ENCODE measurements at places on chromosomes 5 and 9.

DNA sequence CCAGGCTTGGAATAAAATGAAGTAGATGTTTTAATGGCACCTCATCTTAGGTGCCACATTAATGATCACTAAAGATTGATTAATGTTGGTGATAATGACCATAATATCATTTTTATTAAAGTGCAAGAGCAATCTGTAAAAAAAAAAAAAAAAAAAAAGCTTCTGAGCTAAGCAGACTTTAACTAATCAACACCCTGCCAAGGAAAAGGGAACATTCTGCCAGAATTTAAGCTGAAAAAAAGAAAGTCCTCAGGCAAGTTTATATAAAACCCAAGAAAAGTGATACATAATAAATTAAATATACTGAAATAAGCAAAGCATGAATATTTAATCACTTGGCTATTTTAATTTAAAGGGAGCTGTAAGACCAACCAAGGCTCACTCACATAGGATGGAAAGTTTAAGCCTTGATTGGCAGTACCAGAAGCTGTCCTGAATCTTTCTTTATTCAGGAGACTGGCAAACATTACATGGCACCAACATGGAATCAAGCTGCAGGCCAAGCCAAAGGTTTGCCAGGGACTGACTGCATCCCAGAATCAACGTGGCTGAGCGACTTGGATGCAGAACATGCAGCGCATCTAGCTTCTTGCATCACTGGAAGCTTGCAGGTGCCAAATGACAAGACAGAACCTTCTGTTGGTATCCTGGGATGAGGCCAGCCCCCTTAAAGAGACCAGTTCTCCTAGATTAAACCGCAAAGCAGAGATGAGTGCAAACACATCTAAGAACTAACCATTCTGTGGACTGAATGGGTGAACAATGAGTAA is 413.6 kb downstream of the ENC1 start:
- no peak for DNase-seq

- no peak for DNase-seq
Measured at GRCh38 chr5:179793468-179794139, at the start of gene LTC4S. Gene LTC4S, plus strand, starts transcription at chr5:179793986. Its CDS starts 95 bp downstream, at chr5:179794081.

DNA sequence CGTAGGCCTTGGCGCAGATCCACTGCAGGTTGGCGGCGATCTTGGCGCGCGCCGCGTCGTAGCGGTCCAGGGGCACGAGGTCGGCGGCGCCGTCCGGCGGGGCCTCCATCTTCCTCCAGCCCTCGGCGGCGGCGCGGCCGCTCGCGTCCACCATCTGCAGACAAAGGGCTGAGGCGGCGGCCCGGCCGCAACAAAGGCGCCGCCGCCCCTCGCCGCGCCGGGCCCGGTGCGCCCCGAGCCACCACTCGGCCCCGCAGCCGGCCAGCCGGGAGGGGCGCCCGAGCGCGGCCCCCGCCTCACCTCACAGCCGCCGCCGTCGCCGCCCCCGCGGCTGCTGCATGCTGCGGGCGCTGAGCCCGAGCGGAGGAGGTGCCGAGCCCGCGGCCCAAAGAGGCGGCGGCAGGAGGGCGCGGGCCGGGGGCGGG is 328 bp downstream of the CAMSAP1 start:
- no peak for DNase-seq

- no peak for DNase-seq
Measured at GRCh38 chr9:90891308-90892040, 89.9 kb downstream of the SYK start.

DNA sequence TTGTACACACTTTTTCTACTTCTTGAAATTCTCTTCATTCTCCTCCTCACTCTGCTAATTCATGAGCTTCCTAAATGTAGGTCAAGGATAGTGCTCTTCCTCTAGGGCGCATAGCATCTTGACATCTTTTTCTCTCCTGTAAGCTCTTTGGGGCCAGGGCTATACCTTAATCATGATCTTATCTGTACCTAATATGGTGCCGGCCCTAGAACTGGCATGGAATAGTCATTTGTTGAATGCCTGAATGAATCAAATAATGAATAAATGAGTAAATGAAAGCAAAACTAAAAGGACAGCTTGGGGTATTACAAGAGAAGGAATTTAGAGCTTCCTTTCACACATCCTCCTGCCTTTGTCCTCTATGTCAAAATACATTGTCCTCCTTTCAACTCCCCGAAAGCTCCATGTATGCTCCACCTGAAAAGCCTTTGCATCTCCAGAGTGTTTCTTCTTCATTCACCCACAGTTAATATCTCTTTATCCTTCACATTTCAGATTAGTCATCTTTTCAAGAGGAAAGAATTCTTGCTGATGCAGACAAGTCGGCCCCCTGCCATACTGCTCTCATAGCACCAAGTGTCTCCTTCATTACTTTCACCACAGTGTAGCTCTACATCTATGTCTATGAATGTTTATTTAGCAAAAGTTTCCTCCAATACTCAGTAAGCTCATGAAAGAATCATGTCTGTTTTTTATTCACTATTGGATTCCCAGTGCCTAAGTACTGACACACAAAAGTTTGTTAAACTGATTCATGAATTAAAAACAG is 16.4 kb upstream of the PPP2R2B start:
- DNase-seq: no peak

DNA sequence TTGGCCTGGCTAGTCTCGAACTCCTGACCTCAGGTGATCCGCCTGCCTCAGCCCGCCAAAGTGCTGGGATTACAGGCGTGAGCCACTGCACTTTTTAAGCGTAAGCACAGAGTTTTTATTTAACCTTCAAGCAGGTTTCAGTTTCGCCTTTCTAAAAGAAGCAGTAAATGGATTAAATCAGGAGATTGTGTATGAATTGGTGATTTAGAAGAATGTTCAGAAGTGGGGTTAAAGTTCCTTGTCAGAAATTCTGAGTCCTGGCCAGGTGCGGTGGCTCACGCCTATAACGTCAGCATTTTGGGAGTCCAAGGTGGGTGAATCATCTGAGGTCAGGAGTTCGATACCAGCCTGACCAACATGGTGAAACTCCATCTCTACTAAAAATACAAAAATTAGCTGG is 12.2 kb downstream of the HSPA4 start:
- DNase-seq: peak; percentile 80

- no peak for DNase-seq
Measured at GRCh38 chr5:135980620-135981019, 25.8 kb upstream of the LECT2 start.

GRCh38 chr5:84487963-84488362 is 103.3 kb upstream of the EDIL3 start:
- no peak for DNase-seq

GRCh38 chr5:37533851-37534250 is 154.7 kb downstream of the WDR70 start:
- peak; percentile 88 for DNase-seq

GRCh38 chr5:171386006-171386671 is 1.5 kb upstream of the NPM1 start:
- no peak for DNase-seq

DNA sequence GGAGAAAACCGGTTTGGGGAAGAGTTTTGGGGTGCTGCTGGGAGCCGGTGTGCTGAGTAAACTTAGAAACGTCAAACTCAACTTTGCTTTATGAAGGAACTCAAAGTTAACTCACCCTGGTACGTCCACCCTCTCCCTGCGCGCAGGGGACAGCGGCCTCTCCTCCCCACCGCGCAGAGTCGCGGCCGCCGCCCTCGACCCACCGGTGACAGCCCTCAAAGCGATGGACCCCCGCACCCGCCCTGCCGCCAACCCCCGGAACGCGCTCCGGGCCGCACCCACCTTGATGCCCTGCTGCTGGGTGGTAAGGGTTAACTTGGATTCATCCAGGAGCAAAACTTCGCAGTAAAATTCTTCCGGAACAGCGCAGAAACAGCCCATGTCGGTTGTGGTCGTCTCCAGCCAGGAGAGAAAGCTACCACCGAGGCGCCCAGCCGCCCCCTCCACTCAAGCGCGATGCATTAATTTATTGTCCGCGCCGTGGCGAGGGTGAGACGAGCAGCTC is 366 bp downstream of the EPB41L4A start:
- DNase-seq: no peak

- no peak for DNase-seq
Measured at GRCh38 chr5:116411101-116411571, 163.5 kb downstream of the SEMA6A start.

GRCh38 chr9:128097543-128098296 is 29.7 kb downstream of the SLC25A25 start:
- DNase-seq: no peak

- DNase-seq: no peak
Measured at GRCh38 chr5:178216088-178216534, 11.8 kb downstream of the HNRNPAB start.

DNA sequence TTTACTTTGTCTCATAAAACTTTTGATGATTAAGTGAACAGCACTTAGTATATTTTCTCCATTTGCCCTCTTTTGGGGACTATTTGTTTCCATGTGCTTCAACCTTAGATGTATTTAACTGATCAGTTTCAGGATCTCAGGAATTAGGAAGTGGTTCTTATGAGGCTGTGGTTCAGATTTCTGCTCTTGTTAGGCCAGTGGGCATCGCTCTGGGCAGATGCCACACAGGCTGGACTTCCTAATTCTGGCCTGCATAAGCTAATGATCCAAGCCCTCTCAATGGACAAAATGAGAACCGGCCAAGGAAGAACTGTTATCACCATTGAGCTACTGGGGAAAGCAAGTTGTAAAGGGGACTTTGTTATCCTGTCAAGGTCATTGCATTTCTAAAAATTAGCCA is 6.9 kb downstream of the ARHGAP26 start:
- DNase-seq: no peak

GRCh38 chr5:169288066-169288930 is 12.6 kb downstream of the SLIT3 start:
- DNase-seq: no peak

- DNase-seq: peak; percentile 10
Measured at GRCh38 chr5:72160329-72160728, 53.1 kb downstream of the MAP1B start.

DNA sequence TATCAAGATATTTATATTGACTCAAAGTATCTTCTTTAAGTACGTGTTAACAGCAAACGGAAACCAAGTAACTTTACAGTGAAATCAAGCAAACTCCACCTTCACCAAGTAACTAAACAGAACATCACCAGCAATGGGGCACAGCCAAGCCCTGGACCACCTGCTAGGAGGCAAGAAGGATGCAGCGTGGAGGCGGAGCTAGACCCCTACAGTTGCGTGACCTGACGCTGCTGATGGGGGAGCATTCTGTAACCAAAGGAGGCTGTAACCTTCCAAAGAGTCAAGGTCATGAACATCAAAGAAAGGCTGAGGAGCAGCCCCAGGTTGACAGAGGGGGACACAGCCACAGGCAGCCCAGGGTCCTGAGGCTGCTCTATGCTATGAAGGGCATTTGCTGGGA is 6.1 kb downstream of the VAV2 start:
- DNase-seq: no peak

- DNase-seq: no peak
Measured at GRCh38 chr9:128304136-128304970, 17.9 kb downstream of the TRUB2 start.

GRCh38 chr5:111498346-111498745 is 14.0 kb downstream of the STARD4 start:
- DNase-seq: no peak

DNA sequence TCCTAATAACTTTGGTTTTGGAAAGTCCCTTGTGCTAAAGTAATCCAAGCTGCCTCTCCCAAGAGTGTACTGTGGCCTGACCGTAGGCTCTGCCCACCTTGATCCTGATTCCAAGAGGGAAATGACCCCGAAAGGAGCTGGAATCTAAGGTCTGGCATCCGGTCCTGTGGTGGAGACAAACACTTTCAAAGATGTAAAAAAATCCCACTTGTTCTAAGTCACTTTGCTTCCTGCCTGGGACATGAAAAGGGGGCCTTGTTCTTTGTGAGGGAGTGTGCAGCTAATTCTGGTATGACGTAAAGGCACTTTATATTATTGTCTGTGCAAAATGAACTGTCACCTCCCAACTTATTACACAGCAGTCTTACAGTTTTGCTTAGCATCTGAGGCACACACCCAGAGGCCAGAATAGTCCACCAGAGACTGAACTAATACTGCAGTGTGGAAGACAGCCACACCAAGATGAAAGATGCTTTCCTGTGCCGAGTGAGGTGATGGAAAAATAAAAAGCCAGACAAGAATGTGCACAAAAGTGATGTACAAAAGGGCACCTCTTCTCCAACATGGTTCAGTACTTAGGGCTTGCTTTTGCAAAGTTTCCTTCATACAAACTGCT is 128.7 kb downstream of the SLC12A2 start:
- DNase-seq: no peak

- no peak for DNase-seq
Measured at GRCh38 chr5:5638211-5638610, 215.7 kb downstream of the ICE1 start.

DNA sequence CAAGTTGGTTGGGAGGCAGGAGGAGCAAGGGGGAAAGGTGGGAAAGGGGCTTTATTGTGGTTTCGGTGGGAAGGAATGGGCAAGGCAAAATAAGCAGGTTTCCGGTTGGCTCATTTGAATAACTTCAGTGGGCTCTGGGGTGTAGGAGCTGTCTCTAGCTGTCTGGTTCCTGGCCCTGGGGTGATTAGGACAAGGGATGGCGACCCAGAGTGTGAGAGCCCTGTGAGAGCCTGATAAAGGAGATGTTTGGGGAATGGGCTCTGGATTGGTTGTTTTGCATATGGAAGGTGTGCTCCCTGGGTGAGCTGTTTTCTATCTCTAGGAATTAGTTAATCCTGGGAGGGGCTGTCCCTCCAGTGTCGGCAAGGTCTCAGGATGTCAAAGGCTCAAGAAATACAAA is 15.4 kb downstream of the ANKRD34B start:
- DNase-seq: no peak

DNA sequence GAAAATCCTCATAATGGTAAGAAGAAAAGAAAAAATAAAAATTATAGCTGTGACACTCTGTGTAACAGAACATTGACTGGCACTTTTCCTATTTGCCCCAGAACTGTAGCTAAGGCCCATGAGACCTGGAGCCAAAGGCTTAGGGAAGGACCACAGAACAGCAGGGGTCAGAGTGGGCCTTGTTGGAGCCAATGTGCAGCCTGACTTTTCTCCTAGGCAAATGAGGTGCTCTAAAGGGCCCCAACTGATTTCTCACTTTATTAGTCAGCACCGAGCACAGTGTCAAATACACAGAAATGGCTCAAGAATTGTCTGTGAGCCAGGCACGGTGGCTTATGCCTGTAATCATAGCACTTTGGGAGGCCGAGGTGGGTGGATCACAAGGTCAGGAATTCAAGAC is 4.0 kb upstream of the MEGF9 start:
- no peak for DNase-seq

- no peak for DNase-seq
Measured at GRCh38 chr5:110032376-110032775, 342.6 kb downstream of the MAN2A1 start.

DNA sequence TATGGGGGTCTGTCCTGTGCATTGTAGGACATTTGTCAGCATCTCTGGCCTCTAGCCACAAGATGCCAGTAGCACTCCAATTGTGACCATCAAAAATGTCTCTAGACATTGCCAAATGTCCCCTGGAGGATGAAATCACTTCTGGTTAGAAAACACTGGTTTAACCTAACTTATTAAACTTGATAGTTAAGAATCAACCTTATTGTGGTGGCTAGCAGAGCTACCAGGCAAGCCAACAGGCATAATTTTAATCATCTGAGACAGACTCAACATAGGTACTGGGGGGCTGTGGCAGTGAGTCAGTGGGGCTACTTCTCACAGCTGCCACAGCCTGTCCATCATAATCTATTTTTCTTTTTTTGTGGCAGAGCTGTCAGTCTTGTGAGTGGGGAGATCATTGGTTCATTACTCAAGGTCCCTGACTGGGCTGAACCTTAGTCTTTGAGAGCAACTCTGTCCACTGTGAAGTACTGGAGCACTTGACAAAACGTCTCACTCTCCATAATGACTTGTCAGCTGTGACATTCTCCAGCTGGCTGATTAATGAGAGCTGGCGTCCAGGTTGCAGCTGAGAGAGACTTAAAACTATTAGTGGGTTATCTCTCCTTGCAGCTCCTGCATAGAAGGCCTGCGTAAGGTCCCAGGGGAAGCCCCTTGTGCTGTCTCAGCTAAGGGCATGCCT is 107.9 kb downstream of the DCP2 start:
- no peak for DNase-seq

Measured in mammary epithelial cell (primary cell).